Dermis microvascular lymphatic vessel endothelial cell (primary cell): ENCODE measurements at places on chromosomes 3 and 15.

DNA sequence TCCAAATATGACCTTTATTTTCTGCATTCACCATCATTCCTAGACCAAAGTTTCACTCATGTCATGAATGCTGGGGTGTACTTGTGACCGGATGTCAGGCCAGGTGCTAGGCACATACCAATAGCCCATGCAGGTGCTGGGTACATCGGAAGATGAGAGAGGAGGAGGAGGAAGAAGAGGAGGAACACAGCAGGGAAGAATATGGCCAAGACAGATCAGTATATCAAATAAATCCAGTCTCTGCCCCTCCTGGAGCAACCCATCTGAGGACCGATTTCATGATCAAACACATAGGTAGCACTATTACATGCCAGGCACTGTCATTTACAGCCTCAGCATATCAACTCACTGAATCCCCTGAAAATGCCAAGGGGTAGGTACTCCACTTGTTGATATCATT is 3.0 kb upstream of the WNT7A start:
- no peak for DNase-seq

DNA sequence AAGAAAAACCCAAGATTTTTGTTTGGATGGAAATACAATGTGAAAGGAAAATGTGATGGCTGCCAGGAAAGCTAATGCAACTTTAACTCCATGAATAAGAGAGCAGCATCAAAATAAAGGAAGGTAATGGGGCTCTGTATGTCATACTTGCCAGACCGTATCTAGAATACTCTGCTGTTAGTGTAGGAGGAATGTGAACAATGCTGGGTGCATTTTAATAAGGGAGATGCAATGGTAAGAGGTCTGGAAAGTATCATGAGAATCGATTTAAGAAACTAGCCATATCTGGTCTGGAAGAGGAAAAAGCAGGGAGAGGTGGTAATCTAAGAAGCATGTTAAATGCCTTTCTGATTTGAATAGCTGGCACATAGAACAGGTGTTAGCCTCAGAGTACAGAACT is 239.6 kb downstream of the GBE1 start:
- no peak for DNase-seq

DNA sequence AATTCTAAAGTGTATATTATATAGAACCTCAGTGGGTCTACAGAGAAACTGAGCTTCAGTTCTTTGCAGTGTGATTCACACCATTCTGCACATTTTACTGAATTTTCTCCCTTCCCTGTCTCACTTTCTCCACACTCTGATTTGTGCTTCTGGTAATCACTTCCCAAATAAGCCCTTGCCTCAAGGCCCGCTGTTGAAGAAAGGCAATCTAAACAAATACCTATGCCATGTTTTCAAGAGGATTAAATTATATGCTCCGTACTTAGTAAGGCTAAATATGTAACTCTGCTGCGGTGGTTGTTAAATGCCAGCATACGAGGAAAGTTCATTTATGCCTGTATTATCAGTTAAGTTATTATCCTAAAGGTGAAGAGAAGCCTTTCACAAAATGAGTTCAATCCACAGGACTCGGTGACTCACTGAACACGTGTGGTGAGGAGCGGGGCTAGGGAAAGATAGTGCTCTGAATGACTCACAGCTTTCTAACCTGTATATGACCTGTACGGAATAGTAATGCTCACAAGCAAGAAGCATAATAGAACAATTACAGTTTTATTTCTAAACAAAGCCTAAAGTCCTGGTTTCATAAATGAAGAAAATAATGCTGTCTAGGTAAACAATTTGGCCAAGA is 25.1 kb downstream of the CNTN6 start:
- DNase-seq: no peak

- no peak for DNase-seq
These were observed 29.2 kb downstream of the LRRK1 start for GRCh38 chr15:100948430-100948762.

DNA sequence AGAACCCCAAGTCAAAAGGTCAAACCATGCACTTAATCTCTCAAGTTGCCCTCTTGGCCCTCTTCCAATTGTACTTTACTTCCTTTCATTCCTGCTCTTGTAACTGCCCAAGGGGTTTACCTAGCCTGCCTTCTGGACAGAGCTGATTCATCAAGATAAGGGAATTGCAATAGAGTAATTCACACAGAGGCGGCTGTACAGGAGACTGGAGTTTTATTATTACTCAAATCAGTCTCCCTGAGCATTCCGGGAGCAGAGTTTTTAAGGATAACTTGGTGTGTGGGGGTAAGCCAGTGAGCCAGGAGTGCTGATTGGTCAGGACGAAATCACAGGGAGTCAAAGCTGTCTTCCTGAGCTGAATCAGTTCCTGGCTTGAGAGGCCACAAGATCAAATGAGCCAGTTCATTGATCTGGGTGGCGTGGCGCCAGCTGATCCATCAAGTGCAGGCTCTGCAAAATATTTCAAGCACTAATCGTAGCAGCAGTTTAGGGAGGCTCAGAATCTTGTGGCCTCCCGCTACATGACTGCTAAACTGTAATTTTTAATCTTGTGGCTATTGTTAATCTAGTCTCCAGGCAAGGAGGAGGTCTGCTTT is 590.0 kb downstream of the EPHA3 start:
- no peak for DNase-seq

GRCh38 chr3:63390710-63391230 is 112.7 kb downstream of the SYNPR start:
- no peak for DNase-seq

- DNase-seq: no peak
These were observed 1.6 kb upstream of the PROK2 start for GRCh38 chr3:71786551-71786950.

DNA sequence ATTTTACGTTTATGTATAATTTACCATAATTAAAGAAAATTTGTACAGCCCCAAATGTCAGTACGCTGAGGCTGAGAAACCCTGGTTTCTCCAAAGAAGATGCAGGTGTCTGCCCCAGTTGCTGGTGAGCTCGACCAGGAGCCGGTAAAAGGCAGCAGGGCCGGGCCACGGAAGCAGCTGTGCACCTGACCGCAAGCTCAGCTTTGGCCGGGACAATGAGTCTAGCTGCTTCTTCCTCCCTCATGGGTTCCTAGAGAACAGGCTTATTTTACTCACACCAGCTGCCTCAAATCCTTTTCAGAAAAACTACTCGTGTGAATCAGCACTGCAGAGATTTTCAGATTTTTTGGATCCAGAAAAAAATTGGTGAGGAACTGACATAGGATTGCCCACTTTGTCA is 18.0 kb upstream of the ZXDC start:
- DNase-seq: no peak

DNA sequence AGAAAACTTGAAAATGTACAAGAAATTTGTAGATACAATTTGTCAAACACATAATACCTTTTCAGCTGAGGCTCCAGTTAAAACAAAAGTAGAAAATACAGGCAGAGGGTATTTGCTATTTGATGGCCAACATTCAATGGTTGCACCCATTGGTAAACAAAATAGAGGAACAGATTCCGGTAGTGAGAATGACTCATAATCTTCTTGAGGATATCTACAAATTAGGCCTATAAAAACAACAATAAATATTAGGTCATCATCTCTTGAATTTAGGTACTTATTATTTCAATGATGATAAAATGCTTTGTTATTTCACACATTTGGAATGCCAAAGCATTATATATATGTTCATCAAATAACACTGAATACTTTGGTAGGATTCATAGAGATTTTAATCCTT is 53.4 kb downstream of the DENND4A start:
- no peak for DNase-seq

GRCh38 chr15:85116925-85117646 is 135.4 kb downstream of the PDE8A start:
- no peak for DNase-seq

DNA sequence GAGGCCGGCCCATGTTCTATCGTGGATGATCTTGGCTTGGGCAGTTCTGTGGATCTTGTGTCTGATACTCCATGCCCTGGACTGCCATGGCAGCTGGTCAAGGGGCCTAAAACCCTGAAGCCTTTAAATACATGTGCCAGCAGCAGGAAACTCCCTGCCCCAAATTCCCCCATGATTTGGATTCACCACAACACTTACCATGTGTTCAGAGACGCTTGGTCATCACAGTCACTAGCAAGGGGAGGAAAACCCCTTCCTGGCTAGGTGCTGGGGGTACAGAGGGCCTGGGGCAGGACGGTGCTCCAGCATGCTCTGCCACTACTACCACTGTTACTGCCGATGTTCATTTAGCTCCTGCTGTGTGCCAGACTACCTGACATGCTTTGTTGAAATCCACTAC is 94.4 kb downstream of the DNAJB8 start:
- no peak for DNase-seq

GRCh38 chr15:75455982-75456531 is 4.6 kb upstream of the SIN3A start:
- peak; percentile 27 for DNase-seq

GRCh38 chr15:80326270-80326669 is 74.3 kb upstream of the CTXND1 start:
- no peak for DNase-seq

GRCh38 chr3:38370149-38370548 is 23.6 kb downstream of the XYLB start:
- DNase-seq: no peak

DNA sequence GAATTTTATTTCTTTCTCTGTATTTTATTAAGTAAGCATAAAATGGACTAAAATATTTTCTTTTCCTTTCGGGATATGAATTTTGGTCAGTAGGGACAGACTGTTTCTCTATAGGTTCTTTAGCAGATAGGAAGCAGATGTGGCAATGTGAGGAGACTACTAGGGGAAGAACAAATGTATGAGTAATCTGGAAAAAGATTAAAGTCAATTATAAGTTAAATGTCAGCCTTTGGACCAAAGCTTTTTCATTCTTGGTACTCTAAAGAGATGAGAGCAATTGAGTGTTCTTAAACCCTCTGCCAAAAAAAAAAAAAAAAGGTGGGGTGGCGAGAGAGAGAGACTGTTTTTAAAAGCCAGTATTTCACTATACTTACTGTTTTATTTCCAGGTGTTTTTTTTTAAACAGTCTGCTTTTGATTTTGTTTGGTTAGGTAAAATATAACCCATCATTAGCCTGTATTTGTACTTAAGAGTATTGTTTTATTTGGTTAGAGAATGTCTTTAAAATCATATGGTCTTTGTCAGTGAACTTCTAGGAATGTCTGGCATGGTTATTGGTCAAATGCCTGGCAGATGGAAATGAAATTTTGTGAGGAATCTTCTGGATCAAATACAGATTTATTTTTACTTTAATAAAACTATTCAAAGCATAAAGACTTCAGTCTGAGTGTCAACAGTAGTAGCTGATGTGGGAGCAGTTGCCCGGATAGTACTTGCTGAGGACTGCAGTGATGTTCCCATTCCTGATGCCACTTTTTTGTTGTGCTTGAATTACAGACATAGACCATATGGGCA is 63.8 kb downstream of the LRRC49 start:
- DNase-seq: no peak

- DNase-seq: no peak
These were observed 16.4 kb upstream of the PRR20G start for GRCh38 chr3:127304121-127304744.

- DNase-seq: no peak
These were observed 511.8 kb downstream of the EPHA3 start for GRCh38 chr3:89619263-89619662.

GRCh38 chr3:149245738-149246451 is 24.3 kb upstream of the CP start:
- peak; percentile 12 for DNase-seq

GRCh38 chr3:56003129-56003528 is 465.1 kb downstream of the ERC2 start:
- DNase-seq: no peak
